ENCODE measurements at places on chromosomes 4 and X.
A peak's percentile ranks its signal among the peaks of the same experiment; 100 is the strongest.

DNA sequence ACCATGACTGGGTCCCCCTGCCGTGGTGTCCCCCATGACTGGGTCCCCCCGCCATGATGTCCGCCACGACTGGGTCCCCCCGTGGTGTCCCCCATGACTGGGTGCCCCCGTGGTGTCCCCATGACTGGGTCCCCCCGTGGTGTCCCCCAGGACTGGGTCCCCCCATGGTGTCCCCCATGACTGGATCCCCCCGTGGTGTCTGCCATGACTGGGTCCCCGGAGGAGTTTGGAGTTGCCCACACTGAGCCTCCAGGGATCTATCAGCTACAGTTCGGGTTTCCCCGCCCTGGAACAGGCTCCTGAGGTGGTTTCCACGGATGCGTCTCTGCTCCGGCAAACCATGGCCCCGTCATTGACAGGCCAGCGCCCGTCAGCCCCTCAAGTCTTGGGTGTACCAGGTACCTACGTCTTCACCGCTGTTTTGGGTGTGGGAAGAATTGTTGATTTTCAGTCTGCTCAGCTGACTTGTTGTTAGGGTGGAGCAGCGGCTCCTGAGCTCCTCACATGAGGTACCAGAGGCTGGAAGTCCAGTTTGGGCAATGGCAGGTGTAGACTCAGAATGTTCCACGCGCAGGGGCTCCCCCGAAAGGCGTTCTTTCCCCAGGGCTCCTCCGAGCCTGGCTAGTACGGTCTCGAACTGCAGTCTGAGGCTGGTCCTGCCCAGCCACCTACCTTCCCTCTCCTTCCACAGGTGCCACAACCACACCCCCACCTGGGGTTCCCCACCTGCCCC, 8.3 kb upstream of the PDE6B start:
- DNase-seq, result no peak

DNA sequence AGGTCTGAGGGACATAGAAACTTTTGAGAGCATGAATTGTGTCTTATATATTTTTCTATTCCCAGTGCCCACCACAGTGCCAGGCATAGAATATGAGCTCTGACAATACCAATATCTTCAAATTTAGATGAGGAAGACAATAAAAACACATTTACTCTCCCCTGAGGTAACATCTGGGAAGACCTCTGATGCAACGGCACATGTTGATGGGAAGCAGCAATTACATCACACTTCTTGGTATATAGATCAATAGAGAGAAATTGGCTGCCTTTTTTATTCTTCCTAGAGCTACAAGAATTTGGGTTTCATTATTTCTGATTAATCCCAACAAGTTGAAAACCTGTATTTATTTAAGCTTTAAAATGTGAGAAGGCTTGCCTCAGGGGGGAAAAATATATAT, 67.4 kb upstream of the SMAD1 start:
- DNase-seq, result no peak

DNA sequence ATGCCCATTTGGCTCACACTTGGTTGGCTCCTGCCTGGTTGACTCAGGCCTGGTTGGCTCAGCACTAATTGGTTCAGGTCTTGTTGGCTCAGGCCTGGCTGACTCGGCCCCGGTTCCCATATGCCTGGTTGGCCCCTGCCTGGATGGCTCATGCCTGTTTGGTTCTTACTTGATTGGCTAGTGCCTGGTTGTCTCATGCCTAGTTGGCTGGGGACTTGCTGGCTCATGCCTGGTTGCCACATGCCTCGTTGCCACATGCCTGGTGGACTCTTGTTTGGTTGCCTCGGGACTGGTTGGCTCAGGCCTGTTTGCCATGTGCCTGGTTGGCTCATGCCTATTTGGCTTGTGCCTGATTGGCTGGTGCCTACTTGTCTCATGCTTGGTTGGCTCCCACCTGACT, 103.7 kb downstream of the APOOL start:
- DNase-seq, result no peak

GRCh38 chrX:79259073-79259689, 108.0 kb downstream of the ITM2A start:
- DNase-seq, result peak; percentile 19

DNA sequence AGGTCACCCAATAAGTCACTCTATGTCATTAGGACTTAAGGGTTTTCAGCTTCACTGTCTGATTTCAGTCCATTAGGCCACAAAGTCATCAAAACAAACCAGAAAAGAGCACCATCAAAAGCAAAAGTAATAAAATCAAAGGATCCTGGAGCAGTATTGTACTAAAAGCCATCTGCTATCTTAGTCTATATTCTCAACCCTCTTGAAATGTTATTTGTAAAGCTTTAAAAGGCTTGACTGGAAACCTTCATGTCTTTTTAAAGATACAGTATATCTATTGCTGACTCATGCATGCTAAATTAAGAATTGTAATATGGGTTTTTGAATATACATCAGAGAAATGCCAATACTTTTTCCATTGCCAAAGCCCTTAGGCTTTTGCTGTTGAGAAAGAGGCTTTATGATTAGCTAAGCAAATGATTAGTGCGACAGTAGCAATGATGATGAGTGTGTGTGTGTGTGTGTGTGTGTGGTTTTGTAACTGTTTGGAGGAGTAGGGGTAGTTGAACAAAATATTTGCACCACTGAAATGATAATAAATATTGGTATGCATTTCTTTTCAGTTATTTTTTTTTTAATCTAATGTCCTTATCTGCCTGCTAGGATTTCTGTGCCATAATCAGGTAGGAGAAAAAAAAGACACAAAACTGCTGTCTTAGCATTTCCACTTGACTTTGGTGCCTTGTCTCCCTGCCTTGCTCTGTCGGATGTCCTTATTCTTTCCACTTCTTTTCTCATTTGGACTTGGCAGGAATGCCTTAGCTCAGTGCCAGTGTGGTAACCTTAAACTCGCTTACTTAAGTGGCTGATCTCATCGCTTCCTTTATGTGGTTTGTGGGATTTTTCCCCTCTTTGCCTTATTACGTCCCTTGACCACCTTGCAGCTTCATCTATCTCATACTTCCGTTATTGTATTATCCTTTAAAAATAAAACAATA, 119.7 kb downstream of the PCDH7 start:
- DNase-seq, result no peak

DNA sequence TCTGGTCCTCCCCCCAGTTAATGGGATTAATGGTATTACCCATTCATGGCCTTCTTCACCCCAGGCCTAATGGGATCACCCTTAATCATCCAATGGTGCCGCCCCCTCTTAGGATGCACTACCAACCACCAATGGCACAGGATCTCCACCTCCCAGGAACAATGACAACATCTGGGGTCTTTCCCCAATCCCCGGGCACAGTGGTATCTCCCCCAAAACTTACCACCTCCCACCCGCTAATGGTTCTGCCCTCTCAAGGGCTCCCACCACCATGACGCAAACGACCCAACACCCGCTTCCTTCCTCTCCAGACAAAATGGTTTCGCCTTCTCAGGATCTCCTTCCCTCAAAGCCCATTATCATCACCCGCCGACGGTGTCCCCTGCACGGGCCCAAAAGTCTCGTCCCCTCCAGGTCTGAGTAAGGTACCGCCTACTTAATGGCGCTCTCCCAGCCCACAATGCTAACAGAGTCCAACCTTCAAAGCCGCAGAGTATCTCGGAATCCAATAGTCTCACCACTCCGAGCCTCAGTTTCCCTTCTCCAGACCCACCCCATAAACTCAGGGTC, 458 bp downstream of the GRIPAP1 start:
- peak; percentile 8 for DNase-seq

DNA sequence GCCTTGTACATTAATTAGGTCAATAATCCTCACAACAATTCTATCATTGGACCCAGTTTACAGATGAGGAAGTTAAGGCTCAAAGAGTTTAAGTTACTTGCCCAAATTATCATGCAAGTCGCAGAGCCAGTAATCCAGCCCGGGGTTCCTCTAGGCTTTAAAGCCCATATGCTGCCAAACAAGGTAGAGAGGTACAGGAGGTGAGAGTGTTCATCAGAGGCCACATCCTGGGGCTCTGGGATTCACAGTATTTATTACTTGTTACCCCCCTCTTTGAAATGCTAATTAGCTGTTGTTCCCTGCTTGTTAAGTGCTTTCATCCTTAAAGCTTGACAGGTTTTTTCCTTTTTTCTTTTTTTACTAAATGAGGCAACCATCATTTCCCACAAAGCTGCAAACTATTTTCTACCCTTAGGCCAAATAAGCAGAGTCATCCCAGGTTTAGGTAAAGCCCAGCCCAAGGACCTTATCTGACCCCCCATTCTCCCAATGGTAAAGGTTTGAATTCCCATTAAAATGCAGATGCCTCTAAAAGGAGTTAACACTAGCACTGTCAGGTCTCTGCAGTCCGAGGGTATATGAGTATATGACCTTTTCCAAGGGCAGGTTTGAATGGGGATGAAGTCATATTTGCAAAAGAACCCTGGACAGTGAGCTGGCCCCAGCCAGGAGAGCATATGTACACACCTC, 150.3 kb downstream of the SOX3 start:
- DNase-seq, result no peak

- no peak for DNase-seq
These were observed 22.8 kb downstream of the SMS start for GRCh38 chrX:21963269-21963668.

DNA sequence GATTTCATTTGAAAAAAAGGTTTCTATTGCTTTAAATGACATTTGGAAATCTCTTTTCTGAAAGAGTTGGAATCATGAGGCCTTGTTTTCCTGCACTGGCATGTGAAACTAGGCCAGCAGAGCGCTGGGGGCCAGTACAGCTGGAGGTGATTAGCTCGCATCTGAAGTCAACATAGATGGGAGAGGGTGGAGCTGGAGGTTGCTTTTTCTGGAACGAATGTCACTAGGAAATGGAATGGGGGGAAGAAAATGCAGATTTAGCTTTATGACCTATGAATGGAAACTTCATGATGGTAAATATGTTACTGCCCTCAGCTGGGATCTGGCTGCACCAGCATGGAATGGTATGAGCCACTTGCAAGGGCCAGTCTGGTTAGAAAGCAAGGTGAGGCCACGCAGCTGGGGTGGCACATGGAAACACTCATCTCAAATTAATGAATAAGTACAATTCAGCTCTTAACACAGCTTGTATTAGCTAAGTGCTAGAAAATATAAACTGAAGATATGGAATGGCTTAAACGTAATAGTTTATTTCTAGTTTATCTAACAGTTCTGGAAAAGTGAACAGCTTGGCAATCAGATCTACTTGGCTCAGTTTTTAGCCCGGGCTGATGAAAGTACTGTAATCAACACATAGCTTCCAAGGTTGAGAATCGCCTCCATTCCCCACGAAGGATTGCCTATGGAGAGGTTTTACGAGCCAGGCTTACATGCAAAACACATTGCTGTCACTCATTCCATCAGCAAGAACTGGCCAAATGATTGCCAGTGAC, 32.5 kb downstream of the SLC10A6 start:
- DNase-seq, result no peak

DNA sequence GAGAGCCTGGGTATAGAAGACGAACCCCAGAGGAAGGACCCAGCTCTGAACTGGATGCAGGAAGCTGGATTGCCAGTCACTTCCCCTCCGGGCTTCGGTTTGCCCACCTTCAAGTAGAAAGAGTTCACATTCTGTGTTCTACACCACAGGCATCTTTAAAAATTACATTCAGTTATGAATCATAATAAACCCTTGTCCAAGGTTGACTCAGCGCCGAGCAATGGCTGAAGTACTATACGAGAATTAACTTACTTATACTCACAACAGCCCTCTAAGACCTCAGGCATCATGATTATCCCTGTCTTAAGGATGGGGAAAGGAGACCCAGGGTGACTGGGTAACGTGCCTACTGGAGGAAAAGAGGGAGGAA, 72.5 kb downstream of the EVC2 start:
- no peak for DNase-seq

- DNase-seq, result no peak
These were observed at the start of gene WAS for GRCh38 chrX:48683411-48683982. TSS of gene WAS (plus strand) at chrX:48683799. CDS start at chrX:48683854, 55 bp downstream.

GRCh38 chr4:173014113-173014558, 154.5 kb upstream of the GALNT7 start:
- DNase-seq, result no peak

DNA sequence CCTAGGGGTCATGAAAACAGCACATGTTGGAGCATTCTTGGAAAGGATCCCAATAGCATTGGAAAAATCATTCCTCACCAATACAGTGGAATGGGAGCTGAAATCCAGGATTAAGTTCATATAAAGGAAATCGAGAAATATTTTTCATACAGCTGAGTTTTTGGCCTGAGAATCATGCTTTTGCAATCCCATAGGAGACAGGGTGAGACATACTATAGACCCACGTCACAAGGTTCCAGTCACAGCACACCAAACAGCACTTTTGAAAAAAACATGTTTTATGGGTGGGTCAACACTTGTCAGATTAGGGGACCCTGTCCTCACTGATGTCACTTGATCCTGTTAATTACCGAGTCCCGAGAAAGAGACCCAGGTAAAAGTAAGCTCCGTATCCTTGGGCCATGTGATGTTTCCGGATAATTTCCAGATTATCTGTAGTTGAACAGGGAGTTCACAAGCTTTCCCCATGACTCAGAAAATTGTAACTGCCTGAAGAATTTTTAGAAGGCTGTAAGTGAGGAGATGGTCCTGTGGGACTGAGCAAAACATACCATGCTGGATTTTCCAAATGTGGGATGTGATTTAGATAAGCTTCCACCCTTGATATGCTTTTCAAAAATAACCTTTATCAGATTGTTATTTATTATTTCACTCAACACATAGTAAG, 80.9 kb upstream of the TLR3 start:
- no peak for DNase-seq

DNA sequence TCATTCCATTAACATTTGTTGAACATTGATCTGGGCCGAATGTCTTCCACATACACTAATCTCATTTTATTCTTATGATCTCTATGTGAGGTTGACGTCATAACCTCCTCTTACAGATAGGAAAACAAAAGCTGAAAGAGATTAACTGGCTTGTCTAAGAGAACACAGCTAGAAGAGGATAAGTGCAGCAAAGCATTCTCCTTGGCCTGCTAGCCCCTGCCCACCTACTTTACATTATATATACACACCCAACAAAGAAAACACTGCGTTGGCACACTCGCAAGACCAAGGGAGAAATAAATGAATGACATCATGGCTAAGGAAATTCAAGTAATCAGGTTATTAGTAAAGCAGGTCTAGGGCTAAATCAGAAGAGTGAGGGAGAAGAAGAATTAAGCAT, 138.4 kb downstream of the PARM1 start:
- DNase-seq, result no peak

DNA sequence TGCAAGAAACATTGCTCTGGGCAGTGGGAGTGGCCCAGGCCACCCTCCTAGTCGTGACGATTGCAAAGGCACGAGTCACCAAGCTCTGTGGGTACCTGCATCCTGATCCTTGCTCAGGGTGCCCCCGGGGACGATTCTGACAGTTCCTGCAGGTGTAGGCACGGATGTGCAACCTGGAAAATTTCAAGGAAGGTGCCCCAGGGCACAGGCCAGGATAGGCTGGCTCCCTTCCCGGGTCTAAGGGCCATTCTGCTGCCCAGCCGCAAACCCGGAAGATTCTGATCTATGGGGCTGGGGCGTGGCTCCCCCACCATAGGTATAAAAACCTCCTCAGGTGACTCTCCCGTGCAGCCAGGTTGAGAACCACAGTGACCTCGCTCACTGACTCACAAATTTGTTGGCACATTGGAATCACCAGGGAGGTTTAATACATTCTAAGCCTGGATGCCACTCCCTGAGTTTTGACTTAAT, 228.5 kb downstream of the PTTG2 start:
- no peak for DNase-seq

GRCh38 chr4:142530728-142531127, 315.4 kb downstream of the INPP4B start:
- no peak for DNase-seq
